ENCODE measurements at places on chromosomes 7 and 10.

- no peak for DNase-seq
These were observed 60.6 kb upstream of the UBE3C start for GRCh38 chr7:157077986-157078644.

- DNase-seq, result no peak
These were observed 25.6 kb upstream of the IL15RA start for GRCh38 chr10:6002809-6003510.

GRCh38 chr10:80583685-80584084 lies 46.0 kb downstream of the SH2D4B start:
- DNase-seq, result no peak

DNA sequence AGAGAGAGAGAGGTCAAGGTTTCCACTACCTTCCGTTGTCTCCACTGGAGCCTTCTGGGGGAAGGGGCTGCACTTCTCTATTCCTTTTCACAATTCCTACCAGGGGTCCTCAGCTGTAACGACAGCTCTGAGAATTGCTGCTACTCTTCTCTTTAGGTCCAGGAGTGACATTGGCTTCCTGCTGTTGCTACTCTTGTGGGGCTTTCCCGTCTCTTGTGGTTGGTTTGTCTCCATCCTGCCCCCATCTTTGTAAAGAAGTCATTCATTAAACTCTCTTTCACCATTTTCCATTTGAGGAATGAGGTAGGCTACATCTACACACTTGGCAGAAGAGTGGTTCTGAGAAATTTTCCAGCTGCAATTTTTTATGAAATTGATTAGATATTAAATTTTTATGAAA lies 238.8 kb upstream of the LYZL1 start:
- no peak for DNase-seq

DNA sequence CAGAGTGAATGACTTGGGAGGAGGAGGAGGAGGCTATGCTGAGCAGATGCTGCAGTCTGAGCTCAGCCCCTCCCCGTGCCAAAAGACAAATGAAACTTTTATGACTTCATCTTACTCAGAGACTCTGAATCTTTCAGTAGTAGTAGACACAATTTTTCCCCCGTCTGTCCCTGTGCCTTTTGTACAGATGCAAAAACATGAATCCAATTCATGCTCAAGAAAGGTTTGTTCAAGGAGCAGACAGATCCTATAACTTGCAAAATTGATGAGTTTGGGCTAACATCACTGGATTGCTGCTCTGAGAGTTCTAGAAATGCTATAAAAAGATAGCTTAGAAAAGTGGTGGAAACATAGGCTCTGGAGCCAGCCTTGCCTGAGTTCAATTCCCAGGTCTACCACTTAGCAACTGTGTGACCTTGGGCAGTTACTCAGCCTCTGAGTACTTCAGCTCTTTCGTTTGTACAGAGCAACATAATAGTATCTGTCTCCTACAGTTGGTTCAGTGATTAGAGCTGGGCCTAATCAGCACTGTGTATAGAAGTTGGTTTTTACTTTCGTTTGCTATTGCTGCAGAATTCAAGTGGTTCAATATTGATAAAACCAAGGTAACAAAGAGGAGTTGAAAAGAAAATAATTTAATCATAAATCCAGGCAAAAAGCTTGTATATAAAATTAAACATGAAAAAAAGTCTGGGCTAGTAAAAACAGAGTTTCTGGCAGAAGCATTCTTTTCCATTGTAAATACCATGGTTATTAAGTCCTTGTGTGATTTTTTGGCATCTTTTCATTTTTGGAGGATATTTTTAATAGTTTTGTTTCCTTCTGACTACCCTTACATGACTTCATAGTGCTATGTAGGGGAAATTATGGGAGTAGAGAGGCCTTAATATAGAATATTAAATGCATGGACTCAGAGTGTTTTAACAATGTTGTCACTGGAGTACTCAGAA lies 174.2 kb upstream of the ZNF32 start:
- DNase-seq, result no peak

DNA sequence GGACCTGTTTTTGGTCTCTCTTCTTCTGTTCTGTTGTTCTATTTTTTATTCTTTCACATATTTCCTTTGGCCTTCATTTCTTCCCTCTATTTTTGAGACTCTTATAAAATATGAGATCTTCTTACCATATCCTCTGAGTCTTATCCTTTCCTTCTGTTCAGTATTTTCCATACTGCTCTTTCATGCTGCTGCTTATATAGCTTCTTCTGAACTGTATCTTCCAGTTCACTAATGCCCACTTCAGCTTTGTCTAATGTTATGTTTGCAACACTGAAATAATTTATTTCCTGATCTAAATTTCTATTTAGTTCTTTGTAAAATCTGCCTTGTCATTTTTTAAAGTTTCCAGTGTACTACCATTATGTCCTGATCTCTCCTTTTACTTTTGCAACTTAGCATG lies 12.8 kb downstream of the TMEM168 start:
- no peak for DNase-seq

DNA sequence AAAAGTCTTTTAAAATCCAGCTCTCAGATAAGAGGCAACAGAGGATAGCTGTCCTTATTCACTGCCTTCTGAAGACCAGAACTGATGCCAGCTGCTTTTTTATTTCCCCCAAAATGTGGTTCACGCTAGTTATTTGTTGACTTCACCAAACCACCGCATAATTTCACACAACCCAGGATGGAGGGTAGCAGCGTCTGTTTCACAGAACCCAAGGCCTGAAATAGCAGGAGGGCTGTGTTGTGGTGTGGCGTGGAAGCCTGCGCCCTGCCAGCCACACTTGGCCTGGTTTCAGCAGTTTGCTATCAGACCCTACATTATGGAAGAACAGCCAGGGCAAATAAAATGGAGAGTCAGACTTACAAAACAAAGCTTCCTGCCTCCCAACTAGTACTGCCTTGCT lies 155.4 kb downstream of the DYNC1I1 start:
- peak; percentile 16 for DNase-seq

- DNase-seq, result no peak
These were observed 901.8 kb upstream of the ZWINT start for GRCh38 chr10:57262892-57263291.

DNA sequence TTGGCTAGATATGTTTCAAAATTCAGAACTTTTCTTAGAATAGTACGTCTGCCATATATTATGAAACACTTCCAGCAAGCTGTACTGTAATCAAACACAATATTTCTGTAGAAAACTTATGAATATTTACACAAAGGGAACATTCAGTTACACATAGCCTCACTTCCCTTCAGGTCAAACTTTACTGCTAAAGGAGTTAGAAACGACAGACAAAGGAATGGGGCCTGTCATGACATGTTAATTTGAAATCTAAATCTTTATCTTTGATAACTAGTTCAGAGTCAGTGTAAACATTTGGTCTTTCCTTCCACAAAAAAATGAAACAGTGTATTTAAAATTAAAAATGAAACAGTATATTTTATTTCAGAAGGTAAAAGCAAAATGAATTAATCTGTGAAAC lies 1.0 kb upstream of the CROT start:
- no peak for DNase-seq

- DNase-seq, result no peak
These were observed 78.6 kb upstream of the CAPZA2 start for GRCh38 chr7:116783666-116784318.

DNA sequence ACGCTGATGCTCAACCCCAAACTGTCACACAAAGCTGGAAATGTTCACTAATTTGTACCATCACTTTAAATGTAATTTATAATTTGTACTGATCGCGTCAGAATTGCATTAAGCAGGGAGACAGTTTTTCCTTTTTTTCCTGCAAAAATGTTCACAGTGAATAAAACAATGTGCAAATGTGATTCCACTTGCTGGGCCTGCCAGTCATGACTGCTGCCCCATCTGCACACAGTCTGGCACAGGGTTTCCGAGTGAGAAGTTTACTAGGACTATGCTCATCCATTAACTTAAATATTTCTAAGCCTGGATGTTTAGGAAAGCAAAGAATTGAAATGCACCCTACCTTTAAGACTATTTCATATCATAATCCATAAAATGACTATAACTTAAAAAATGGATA lies 99.6 kb downstream of the SORBS1 start:
- no peak for DNase-seq

- DNase-seq, result no peak
These were observed 38.6 kb downstream of the ZNRF2 start for GRCh38 chr7:30323006-30323355.

GRCh38 chr10:77715536-77715935 lies 77.9 kb upstream of the KCNMA1 start:
- DNase-seq, result no peak

GRCh38 chr10:14820010-14820774 lies 17.6 kb downstream of the CDNF start:
- no peak for DNase-seq

DNA sequence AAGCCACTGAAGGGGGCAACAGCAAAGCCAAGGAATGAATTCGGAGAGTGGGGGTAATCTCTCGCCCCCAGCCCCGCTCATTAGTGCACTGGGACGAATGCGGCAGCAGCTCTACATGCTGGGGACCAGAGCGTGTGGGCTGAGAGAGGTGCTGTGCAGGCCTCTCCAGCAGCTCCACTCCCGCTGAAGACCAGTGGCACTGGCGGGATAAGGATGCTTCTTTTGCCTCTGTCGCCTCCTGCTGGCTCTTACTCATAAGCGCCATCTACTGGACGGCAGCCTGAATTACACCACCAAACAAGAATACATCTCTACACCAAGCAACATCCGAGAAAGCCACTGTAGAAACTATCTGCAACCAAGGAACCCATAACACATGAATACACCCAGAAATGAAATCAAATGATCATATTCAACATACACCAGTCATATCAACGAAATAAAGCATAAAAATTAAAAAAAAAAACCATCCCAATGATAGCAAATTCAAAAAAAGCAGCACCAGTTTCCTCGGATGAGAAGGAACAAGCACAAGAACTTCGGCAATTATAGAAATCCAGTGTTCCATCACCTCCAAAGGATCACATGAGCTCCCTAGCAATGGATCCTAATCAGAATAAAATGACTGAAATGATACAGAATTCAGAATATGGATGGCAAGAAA lies 79.0 kb upstream of the TMEM168 start:
- no peak for DNase-seq

GRCh38 chr10:51233337-51234100 lies 159.2 kb downstream of the PRKG1 start:
- DNase-seq, result no peak

DNA sequence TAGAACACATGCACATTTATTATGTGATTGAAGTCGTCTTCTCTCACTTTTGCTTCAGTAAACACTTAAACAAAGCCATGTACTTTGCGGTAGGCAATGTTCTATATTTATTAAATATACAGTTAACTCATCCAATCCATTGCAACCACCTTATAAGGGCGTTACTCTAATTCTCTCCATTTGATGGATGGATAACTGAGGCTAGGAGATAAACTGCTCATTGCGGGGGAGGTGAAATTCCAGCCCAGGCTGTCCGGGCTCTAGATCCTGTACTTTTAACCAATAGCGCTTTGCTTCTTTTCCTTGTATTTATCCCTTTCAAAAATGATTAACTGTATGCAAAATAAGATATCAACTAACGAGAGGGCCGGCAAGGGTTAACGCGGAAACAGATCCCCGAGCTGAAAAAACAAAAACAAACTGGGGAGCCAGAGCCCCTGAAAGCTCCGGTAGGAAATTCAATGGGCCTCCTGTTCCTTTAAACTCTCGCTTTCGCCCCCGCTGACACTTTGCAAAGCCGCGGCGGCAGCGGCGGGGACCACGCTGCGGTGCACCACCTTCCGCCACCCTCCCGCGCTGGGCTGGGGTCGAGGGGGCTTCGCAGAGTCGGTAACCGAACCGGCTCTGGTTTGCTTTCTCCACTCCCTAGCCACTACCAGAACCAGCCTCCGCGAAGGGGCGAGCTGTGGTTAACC lies 1.0 kb upstream of the PLXDC2 start:
- no peak for DNase-seq

DNA sequence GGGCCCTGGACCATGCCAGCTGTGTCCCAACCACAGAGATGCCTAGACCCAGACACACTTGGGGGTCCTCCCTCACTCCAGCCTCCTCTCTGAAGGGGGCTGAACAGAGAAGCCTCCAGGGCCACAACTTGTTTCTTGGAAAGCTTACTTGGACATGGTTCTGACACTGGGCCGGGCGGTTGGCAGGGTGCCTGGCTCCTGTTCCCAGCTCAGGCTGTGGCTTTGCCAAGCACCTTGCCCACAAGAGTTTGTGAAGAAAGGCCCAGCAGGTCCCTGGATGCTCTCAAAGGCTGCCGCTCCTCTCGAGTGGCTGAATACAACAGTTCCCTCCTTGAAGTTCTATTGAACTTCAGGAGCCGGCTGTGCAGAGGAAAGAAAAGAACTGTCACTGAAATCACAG lies 181.6 kb downstream of the PTPN20 start:
- no peak for DNase-seq

DNA sequence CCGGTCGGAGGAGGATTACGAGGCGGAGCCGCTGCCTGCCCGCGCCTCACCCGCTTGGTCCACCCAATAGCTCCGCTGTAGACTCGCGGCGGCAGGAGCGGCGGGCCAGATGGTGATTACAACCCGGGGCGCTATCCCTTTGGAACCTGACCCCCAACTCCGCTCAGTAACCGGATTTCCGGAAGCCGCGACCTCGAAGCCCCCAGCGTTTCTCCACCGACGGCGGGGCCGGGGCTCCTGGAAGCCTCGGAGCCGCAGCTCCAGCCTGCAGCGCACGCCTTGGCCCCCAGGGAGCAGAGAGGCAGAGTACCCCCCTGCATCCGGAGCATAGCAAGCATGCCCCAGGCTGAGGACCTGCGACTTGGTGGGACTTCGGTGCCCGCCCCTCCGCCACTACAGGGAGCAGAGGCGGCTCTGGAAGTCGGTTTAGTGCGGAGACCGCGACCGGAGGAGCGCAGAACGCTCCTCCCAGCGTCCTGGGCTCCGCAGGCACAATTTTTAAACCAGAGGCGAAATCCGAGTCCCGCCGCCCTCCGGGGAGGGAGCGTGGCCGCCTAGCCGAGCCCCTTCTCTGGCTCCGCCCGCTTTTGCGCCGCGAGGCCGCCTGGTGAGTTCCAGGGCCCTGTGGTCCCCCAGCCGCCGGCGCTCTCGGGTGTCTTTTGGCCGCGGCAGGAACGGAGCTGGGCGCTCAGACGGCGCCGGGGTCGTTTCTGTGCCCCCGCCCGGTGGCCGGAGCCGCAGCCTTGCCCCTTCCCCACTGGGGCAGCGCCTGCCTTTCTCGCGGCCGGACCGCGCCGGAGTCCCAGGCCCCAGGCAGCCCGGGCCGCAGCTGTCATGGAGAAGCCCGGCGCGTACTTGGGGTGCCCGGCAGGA lies 28.2 kb upstream of the BMS1 start:
- no peak for DNase-seq

DNA sequence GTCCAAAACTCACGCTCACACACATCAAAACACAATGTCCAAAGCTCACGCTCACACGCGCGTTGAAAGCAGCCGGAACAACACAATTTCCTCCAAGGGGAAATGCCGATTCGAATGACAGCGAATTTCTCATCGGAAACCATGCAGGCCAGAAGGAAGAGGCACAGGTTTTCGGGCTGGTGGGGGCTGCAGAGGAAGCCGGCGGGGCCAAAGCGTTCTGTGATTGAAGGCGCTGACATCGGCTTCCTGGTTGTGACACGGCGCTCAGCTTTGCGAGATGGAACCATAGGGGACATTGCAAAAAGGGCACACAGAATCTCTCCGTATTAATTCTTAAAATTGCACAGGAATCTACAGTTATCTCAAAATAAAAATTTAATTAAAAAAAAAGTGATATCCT lies 61.3 kb downstream of the FOXL3 start:
- no peak for DNase-seq
